ENCODE measurements at places on chromosomes 12 and 14.

GRCh38 chr12:2325519-2325918, 272.7 kb downstream of the CACNA1C start:
- DNase-seq = no peak

DNA sequence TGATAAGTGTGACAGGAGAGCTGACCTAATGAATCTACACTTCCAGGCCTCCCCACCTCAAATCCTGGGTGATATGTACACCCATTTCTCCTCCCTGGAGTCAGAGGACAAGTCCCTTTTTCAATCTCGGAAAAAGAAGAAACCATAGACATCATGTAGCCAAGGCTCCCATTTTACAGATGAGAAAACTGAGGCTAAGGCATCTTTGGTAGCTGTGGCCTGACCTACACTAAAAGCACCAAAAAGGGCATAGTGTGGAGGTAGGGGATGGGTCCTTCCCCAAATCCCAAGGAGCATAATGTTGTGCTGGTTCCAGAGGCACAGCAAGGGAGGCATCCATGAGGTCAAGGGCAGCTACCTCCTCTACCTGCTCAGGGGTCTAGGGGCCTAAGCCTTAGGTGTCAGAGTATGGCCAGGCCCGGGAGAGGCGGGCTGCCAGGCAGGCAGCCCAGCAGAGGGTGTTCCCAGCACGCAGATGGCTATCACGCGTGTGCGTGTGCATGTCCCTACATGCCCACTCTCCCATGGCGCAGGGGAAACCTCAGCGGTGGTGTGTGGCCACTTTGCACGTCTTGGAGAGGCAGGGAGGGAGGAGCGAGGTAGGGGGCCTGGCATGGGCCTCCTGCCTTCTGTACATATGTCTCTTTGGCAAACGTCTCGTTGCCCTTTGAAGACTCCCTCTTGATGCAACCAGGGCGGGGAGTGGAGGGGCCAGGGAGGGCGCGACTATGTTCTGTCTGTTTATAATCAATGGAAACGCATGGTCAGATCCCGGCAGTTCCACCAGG, 2.5 kb downstream of the PGF start:
- DNase-seq = no peak

- DNase-seq = no peak
Measured at GRCh38 chr12:15474766-15475165, 152.5 kb downstream of the PTPRO start.

GRCh38 chr12:31003861-31004640, 69.6 kb upstream of the DDX11 start:
- DNase-seq = no peak

GRCh38 chr14:58763210-58763609, 125.4 kb downstream of the DACT1 start:
- DNase-seq = no peak

DNA sequence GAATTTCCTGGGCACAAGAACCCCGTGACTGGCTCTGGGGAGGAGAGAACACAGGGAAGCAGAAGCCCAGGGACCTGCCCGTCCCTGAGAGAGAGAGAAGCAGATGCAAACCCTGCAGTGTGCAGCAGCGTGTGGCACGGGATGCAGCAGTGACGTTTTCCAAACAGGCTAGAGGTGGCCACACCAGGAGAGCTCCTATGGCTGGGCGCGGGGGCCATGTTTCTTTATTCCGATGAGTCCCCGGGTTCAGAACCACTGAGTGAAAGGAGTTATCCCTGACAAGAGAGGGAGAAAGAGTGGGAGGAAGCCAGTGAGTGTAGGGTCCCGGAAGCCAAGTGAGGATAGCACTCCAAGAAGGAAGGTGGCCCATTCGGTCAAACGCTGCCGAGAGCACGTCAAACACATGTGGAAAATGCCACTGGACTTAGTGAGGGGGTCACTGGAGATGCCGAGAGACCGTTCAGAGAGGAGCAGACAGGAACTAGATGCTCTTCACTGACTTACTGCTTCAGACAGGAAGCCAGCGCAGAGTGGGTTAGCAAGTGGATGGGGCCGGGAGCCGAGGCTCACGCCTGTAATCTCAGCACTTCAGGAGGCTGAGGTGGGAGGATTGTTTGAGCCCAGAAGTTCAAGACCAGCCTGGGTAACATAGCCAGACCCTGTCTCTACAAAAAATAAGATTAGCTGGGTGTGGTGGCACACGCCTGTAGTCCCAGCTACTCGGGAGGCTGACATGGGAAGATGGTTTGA, 123.0 kb downstream of the BCL11B start:
- DNase-seq = no peak

GRCh38 chr12:96015672-96016071, 19.5 kb upstream of the HAL start:
- no peak for DNase-seq

DNA sequence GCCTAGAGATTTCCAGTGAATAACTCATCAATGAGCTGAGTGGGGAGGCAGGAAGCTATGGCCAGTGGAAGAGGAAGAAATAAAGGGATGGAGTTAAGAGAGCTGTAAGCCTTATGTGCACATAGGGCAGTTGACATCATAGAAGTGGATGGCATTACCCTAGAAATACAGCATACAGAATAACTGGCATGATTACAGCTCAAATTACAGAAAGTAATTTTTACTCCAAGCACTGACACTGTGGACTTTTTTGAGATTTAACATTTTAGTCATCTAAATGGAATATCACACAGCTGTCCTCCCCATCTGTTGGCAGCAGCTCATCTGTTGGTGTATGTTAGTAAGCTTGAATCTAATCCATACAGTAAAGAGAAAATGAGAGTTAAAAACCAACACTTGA, 5.4 kb upstream of the IPO8 start:
- DNase-seq = no peak

DNA sequence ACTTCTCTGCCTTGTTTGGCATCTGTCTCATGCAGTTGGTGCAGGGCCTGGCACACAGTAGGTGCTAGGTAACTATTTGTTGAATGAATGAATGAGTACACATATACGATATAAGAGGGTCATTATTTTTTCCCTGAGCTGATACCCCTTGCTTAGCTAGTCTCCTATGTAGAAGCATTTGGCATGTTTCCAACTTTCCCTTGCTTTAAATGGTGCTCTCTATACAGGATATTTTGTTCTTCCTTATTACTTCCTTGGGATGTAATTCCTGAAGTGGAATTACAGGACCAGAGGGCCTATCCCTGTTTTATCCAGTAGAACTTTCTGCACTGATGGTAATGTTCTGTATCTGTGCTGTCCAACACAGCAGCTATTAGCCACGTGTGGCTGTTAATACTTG, 250.1 kb upstream of the PWP1 start:
- DNase-seq = no peak

DNA sequence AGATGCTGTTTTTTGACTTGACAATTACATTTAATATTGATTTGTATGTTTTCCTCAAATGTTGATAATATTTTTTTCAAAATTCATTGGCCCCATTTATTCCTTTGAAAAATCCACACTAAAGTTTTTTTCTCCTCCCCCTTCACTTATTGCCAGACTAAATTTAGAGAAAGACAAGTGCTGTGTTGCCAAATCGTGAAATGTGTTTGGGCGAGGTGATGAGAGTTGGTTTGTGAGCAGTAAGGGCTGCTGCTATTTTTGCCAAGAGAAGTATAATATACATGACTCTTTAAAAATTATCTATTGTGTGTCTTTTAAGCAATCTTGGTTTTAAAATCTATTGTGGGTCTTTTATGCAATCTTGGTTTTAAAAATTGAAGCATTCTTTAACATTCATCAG, 188.9 kb downstream of the PPFIA2 start:
- no peak for DNase-seq

DNA sequence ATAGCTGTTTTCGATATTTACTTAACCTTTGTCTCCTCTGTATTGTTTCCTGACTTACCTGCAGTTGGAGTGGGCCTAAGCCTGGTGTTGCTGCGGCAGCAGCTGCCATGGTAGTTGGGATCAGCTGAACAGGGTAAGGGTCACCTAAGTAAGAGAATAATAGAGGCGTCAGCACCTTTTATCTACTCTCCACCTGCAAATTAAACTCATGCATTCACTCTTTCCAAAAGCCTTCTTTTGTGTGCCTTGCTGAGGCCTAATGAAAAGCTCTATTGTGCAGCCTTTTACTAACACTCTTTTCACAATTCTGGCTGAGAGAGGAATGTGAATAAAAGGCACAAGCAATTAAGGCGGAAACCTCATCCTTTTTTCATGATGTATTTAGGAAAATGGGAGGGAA, 308.7 kb downstream of the SOX5 start:
- DNase-seq = no peak

GRCh38 chr14:97788364-97788763, 991.2 kb downstream of the VRK1 start:
- DNase-seq = no peak

DNA sequence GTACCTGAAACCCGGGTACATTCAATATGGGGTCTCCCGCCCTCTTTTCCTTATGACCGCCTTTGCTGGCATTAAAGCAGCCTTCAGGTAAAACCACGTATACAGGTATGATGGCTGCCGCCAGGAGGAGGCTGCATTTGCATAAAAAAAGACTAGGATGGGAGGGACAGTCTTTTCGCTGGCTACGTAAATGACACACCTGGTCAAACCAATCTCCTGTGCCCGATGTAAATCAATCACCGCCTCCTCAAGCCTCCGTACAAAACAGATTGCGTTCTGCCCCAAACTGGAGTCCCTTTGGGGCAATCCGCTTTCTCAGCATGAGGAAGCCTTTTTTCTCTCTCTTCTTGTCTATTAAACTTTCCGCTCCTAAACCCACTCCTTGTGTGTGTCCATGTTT, 8.1 kb upstream of the ALDH1L2 start:
- DNase-seq = no peak

- DNase-seq = no peak
Measured at GRCh38 chr12:111067498-111067897, 147.1 kb upstream of the MYL2 start.

GRCh38 chr14:96783043-96783914, 13.9 kb upstream of the VRK1 start:
- DNase-seq = no peak

DNA sequence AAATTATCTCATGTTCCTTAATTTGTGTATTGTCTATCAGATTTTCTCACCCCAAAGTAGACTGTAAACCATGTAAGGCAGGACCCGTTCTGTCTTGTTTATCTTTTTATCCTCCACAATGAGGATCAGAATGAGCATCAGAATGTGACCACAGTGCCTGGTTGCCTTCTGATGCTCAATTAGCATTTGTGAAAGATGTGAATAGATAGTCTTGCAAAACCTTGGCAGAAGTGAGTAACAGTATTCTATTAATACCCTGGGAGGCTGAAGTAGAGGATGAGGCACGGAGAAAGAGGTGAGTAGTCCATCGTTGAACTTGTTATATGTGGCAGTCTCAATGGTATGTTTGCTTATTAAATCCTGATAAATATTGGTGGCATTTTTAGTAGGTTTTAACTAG, 781.4 kb downstream of the NRXN3 start:
- DNase-seq = no peak

DNA sequence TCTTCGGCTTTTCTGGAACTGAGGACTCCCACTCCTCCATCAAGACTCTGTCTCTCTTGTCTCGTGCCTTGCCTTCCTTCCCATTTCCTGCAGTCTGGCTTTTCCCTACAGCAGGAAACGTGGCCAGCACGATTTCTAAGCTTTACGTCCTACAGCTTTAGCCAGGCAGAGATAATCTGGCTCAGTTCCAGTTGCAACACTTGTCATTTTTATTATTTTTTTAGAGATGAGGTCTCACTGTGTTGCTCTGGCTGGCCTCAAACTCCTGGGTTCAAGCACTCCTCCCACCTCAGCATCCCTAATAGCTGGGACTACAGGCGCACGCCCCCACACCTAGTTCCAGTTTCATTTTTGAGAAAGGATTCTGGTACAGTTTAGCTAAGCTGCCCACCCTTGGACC, 19.9 kb downstream of the CALM1 start:
- DNase-seq = no peak

DNA sequence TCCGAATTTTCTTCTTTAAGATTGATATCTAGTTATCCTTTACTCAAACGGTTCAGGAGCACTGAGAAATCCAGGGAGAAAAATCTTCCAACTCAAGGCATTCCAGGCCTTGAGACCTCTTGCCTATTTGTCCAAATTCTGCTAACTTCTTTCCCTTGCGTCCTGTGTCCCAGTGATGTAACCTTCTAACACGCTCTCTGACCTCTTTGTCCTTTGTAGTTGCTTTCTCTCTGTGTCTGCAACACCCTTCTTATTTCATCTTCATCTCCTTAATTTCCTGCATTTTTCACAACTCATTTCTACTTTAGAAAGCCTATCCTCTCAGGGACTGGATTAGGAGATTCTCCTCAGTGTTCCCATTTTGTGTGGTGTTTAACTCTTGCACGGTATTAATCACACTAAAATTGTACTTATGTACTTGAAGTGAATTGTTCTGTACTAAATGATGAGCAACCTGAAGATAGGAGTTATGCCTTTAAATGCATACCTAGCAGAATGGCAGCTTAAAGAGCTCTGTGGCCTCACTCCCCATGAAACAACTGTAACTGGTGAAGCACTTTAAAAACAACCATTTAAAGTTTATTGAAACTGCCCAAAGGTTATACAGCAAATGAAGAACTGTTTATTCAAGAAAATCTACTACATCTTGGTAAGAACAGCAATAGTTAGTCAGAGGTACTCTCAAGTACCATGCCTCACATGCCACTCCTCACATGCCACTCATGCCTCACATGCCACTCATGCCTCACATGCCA, 7.4 kb upstream of the SNAPC1 start:
- DNase-seq = no peak

GRCh38 chr14:22748206-22748605, 18.3 kb upstream of the OXA1L start:
- no peak for DNase-seq

DNA sequence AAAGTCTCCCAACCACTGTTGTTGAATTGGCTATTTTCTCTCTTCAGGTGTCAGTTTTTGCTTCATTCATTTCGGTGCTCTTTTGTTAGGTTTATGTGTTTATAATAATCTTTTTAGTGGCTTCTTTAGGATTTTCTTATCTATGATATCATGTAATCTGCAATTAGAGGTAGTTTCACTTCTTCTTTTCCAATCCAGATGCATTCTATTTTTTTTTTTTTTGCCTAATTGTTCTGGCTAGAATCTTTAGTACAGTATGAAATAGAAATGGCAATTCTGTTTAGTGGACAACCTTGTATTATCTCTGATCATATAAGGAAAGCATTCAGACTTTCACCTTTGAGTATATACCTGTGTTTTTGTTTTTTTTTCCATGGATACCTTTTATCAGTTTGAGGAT, 17.4 kb downstream of the CNOT2 start:
- no peak for DNase-seq

GRCh38 chr14:89248411-89249064, 168.5 kb downstream of the FOXN3 start:
- no peak for DNase-seq

DNA sequence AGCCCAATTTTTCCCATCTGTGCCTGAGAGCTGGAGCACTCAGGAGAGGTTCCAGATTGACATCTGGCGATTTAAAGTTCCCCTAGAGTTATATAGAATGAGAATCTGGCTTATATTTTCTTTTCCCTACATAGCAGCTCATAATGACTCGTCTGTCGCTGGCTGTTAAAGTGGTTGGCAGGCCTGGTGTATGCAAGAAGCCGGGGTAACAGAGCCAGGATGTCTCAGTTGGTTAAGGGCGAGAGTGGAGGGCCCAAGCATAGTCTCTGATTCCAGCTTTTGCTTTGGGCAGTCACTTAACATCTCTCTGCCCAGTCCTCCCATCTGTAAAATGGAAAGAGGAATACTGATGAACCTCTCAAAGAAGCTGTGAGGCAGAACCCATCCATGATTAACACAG, 751.6 kb downstream of the NOVA1 start:
- DNase-seq = no peak
